T-cell (primary cell): ENCODE measurements at places on chromosomes 3 and 15.

- H3K27ac ChIP-seq = no peak overlapping the region
- H3K27me3 ChIP-seq = no peaks in the 10 kb centered on the region
- H3K4me3 ChIP-seq = no peak overlapping the region
- DNase-seq = no peak
- no peaks in the 10 kb centered on the region for H3K4me1 ChIP-seq
These were observed 53.4 kb downstream of the ADAMTS9 start for GRCh38 chr3:64634417-64634816.

GRCh38 chr15:26453914-26454313, 319.0 kb downstream of the GABRB3 start:
- no peaks in the 10 kb centered on the region for H3K36me3 ChIP-seq
- DNase-seq = no peak
- H3K4me1 ChIP-seq = no peaks in the 10 kb centered on the region
- H3K27me3 ChIP-seq = no peaks in the 10 kb centered on the region
- no peak overlapping the region for H3K4me3 ChIP-seq

DNA sequence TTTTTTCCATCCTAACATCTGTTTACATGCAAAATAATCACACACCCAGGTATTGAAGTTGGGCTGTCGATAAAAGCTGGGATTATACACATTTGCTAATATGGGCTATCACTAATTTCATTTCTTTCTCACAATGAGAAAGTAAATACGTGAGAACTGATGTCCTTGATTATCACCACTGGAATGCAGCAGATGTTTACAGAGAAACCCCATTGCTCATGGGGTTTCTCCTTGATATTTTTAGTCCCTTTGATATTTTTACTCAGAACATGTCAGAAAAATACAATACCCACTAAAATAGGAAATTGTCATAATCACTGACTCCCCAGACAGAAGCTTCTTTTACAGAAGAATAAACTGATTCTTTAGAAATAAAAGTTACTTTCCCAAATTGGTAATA, 535.1 kb upstream of the CCDC54 start:
- H3K4me1 ChIP-seq = no peaks in the 10 kb centered on the region
- no peak for DNase-seq
- no peaks in the 10 kb centered on the region for H3K36me3 ChIP-seq
- no peaks in the 10 kb centered on the region for H3K27me3 ChIP-seq

DNA sequence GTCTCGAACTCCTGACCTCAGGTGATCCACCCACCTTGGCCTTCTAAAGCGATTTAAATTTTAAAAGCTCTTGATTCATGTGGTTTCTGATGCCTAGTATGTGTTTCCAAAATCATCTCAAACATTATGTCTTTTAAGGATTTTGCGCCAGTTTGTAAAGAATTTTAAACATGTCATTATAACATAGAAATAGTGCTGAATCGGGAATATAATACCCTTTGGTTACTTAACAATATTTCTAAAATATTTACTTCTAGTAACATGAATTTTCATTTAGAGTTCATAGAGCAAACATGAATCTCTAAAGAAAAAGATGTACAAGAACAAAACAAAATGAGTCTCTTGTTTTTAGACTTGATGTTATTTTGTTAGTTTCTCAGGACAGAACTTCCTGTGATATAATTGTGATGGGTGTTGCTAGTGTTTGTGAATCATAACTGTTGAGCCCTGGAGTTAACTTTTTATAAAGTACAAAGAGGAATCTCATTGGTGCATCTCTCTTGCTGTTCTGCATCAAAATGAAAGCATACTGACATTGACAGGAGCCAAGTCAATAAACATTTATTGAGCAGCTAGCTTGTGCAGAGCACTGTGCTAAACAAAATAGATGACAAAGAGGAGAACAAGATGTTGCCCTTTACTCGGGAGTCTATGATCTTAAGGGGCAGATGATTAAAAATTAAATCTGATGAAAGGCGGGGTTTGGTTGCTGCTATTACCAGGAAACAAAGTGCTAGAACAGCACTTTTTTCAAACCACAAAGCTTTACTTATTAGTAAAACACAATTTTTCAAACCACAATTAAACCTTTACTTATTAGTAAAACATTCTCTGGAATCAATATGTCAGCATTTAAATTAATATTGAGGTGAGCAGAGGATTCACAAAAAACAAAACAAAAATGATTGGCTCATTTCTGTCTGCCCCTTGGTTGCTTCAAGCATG, 73.4 kb downstream of the MME start:
- no peak for DNase-seq
- H3K4me1 ChIP-seq = no peaks in the 10 kb centered on the region
- no peaks in the 10 kb centered on the region for H3K36me3 ChIP-seq
- no peak overlapping the region for H3K4me3 ChIP-seq

DNA sequence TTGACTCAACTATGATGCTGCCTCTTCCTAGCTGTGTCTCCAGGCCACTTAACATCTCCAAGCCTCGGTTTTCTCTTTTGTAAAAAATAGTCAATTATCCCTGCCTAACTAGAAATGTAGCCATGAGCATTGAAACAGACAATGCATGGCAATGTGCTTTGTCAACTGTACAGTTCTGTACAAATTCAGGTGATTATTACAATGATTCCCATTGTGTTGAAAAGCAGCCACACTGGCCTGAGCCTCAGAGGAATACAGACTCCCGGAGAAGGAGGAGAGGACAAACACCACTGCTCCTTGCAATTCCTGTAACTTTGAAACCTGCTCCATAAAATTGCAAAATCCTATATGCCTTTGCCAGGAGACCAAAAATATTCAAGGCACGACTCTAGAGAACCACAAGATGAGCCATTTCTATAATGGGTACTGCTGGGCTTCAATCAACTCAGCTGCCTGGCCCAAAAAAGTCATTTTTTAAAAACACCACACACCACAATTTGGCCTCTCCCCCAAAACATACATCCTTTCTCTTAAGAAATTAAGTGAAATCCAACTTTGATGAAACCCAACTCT, 28.6 kb downstream of the DAPK2 start:
- H3K36me3 ChIP-seq = no peaks in the 10 kb centered on the region
- no peak overlapping the region for H3K4me3 ChIP-seq
- H3K27me3 ChIP-seq = peaks cover 2% of the 10 kb centered on the region

DNA sequence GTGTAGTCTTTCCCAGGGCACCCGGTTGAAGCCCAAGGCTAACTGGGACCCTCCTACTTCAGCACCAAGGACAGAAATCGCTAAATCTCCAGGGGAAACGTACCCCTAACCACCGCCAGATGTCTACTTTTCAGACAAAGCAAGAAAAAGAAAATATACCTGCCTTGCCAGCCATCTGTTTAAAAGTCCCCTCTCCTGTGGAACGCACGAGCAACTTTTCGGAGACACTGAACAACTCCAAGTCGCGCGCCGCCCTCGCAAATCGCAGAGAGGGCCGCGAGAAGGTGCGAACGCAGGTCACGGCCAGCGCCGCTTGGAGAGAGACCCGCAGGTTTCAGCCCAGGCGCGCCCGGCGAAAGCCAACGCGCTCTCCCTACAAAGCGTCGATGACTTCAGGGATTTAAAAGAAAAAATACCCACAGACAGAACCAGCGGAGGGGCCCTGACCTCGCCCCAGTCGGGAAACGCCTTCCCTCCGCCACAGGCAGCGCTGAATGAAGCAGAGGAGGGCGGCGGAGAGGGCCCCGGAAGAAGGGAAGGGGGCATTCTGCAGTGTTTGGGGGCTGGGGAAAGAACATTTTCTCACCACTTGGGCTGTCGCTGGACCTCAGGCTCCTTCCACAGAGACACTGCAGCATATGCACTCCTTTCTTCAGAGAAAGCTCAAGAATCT, 213.1 kb downstream of the FGF12 start:
- no peak overlapping the region for H3K27ac ChIP-seq
- no peak for DNase-seq
- H3K36me3 ChIP-seq = no peaks in the 10 kb centered on the region
- H3K4me1 ChIP-seq = no peaks in the 10 kb centered on the region
- H3K27me3 ChIP-seq = peaks cover 19% of the 10 kb centered on the region
- H3K4me3 ChIP-seq = no peak overlapping the region

DNA sequence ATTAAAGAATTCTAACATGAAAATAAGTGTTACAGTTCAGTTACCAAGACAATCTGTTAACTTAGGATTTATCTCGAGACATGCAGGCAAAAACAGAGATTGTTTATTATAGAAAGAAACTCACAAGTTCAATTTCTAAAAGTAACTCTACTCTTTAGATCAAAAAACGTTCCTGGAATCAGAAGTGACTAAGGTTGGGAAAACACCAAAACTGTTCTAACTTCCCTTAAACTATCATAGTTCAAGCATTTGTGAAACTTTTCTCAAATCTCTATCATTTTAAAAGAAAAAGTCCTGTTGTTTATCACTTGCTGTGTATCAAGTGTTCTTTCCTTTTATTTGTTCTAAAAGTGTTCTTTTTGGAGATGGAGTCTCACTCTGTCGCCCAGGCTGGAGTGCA, 8.7 kb downstream of the WDR82 start:
- no peak overlapping the region for H3K4me3 ChIP-seq
- DNase-seq = no peak
- H3K27me3 ChIP-seq = no peaks in the 10 kb centered on the region

DNA sequence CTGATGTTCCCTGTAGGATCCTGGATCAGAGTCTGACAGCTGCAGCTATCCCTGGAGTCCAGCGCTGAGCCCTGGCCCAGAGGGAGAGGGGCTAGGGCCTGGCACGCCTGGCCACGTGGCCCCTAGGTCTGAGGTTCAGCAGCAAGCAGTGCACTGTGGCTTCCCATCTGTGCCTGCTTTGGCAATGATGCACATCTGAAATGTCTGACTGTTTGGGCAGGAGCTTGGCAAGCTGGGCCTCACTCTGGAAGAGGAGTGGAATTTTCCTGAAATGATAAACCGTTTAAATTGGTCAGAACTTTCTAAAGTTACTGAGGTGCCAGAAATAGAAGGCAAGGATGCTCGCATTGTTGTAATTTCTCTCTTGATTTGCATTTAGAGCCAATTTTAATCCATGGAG, 48.8 kb upstream of the MRPS22 start:
- H3K36me3 ChIP-seq = no peaks in the 10 kb centered on the region
- peaks cover 14% of the 10 kb centered on the region for H3K27me3 ChIP-seq
- no peaks in the 10 kb centered on the region for H3K4me1 ChIP-seq
- H3K27ac ChIP-seq = no peak overlapping the region
- H3K4me3 ChIP-seq = no peak overlapping the region
